Glomerular endothelial cell (primary cell): ENCODE measurements at places on chromosomes 12 and 14. TPM values are rescaled to one million over a fixed set of nuclear protein-coding genes. Genes with fewer than 3 reads are reported as not detected.

SCARB1 gene
- 32.4 and 35.2 TPM in 2 replicates for total RNA-seq

ADAM21 gene
- 0.12 and 0.19 TPM in 2 replicates for total RNA-seq

ZBTB42 gene
- 3.1 and 8.2 TPM in 2 replicates for total RNA-seq

HCAR3 gene
- total RNA-seq = not detected in 2 replicates

EML5 gene
- under 0.01 TPM in 1 of 2 replicates, not detected in the other for total RNA-seq

SLC5A8 gene
- not detected in 2 replicates for total RNA-seq

NRXN3 gene
- total RNA-seq = 0.92 and 4.8 TPM in 2 replicates

AQP2 gene
- total RNA-seq = not detected in 2 replicates

TAS2R9 gene
- 0.18 TPM in 1 of 2 replicates, not detected in the other for total RNA-seq

LRP1-AS gene
- total RNA-seq = not detected in 2 replicates

HHIPL1 gene
- total RNA-seq = 2.6 and 4.3 TPM in 2 replicates

TBC1D30 gene
- 13.8 and 24.7 TPM in 2 replicates for total RNA-seq

DAD1 gene
- total RNA-seq = 455 and 554 TPM in 2 replicates

CLEC4C gene
- total RNA-seq = not detected in 2 replicates

CLEC1A gene
- 12.8 and 20.0 TPM in 2 replicates for total RNA-seq

PIANP gene
- total RNA-seq = not detected in 2 replicates

MUCL1 gene
- not detected in 2 replicates for total RNA-seq

FITM1 gene
- total RNA-seq = 0.29 TPM in 1 of 2 replicates, not detected in the other

POTEG gene
- total RNA-seq = not detected in 2 replicates

WNT1 gene
- total RNA-seq = not detected in 2 replicates

PLCZ1 gene
- total RNA-seq = not detected in 2 replicates

POTEM gene
- not detected in 2 replicates for total RNA-seq

TMEM63C gene
- total RNA-seq = 0.35 and 0.82 TPM in 2 replicates

IFI27 gene
- total RNA-seq = 142 and 820 TPM in 2 replicates

NR1H4 gene
- 0.15 TPM in 1 of 2 replicates, not detected in the other for total RNA-seq

CD9 gene
- 555 and 1,509 TPM in 2 replicates for total RNA-seq

ZDHHC22 gene
- total RNA-seq = not detected in 2 replicates

A2M gene
- total RNA-seq = 74.4 and 117 TPM in 2 replicates

ATL1 gene
- total RNA-seq = 2.9 and 6.3 TPM in 2 replicates

KLHL33 gene
- total RNA-seq = not detected in 2 replicates

RDH11 gene
- total RNA-seq = 65.3 and 74.7 TPM in 2 replicates

SPIC gene
- total RNA-seq = not detected in 2 replicates

SMIM41 gene
- not detected in 2 replicates for total RNA-seq

CCDC198 gene
- total RNA-seq = 2.0 and 2.3 TPM in 2 replicates

OR5AU1 gene
- total RNA-seq = not detected in 2 replicates

WBP11 gene
- total RNA-seq = 21.6 and 24.1 TPM in 2 replicates
